ENCODE measurements at places on chromosomes 7 and 10. TPM values are rescaled to one million over a fixed set of nuclear protein-coding genes. Genes with fewer than 3 reads are reported as not detected.
A peak's percentile ranks its signal among the peaks of the same experiment; 100 is the strongest.

DNA sequence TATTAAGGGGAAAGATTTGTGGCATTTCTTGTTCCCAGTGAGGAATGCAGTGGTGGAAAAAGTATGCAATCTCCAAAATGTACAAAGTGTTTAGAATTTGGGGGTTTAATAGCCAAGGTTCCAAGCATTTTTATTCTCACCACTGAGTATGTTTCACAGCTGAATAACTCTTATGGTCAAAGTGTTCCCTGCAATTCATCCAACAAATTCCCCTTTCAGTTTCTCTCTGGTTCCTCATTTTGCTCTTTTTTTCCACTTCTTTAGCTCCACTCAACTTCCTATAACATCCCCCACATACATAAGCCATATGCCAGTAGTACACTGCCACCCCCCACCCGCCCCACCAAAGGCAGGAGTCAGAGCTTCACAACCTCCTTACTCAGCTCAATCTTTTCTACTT lies 4.6 kb downstream of the HECW1 start:
- DNase-seq = no peak

GRCh38 chr7:66899552-66900280 lies 21.3 kb upstream of the TMEM248 start:
- no peak for DNase-seq

- no peak for DNase-seq
These were observed 1.4 kb downstream of the FZD1 start for GRCh38 chr7:91265693-91266066.

- peak; percentile 85 for DNase-seq
These were observed 65.0 kb downstream of the VWA2 start for GRCh38 chr10:114304017-114304570.

- no peak for DNase-seq
These were observed 172.4 kb upstream of the LANCL2 start for GRCh38 chr7:55192723-55193122.

CFTR gene
- not detected for total RNA-seq
